Activated T-cell treated with anti-CD3 and anti-CD28 coated beads for 48 hours (primary cell): ENCODE measurements at places on chromosomes 3 and 15.

GRCh38 chr15:29968099-29968894 lies 114.5 kb upstream of the GOLGA8J start:
- no peak for DNase-seq

DNA sequence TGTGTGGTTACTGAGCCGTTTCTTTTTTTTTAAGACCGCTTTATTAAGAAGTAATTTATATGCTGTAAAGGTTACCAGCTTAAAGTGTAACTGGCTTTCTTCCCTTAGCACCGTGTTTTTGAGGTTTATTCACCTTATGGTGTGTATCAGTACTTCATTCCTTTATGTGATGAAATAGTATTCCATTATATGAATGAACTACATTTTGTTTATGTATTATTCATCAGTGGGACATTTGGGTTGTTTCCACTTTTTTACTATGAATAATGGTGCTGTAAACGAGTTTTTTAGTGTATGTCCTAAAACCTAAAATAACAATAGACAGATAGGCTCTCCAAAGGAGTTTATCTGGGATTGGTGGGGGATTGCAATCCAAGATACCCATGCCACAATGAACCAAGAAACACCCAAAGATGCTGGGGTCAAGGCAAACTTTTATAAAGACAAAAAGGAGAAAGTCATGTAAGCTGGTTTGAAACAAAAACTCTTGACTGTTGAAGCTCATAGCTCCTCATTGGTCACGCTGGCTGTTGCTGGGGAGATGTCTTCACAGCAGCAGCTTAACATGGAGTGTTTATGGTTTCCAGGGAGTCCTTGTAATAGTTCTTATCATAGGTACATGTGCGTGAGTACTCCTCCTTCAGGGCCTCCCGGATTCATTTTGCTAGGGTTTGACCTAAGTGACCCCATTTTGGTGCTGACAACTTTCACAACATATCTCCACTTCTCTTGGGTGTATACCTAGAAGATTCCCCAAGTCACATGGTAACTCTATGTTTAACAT lies 16.0 kb downstream of the TM2D3 start:
- no peak for DNase-seq

GRCh38 chr3:122975163-122975923 lies 52.2 kb downstream of the SEMA5B start:
- no peak for DNase-seq

DNA sequence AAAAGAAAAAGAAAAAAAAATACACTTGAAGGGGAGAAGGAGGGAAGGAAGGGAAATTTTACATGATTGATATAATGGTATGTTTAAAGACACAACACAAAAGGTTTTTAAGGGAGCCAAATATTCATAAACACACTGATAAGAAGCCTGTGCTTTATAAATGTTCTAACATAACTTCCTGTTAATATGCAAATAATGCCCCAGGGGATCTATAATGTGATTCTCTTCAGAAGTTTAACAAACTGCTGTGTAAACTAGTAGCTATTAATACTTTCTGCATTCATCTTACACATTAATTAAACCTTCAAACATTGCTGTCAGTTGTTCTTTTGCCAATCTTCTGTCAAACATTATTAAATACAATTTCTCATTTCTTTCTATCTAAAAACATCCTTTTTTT lies 231.6 kb downstream of the TJP1 start:
- DNase-seq, result no peak

- DNase-seq, result no peak
Measured at GRCh38 chr3:123733341-123733740, 148.5 kb upstream of the HACD2 start.
